AML-193 (cell line): ENCODE measurements at places on chromosomes 4 and X.

DNA sequence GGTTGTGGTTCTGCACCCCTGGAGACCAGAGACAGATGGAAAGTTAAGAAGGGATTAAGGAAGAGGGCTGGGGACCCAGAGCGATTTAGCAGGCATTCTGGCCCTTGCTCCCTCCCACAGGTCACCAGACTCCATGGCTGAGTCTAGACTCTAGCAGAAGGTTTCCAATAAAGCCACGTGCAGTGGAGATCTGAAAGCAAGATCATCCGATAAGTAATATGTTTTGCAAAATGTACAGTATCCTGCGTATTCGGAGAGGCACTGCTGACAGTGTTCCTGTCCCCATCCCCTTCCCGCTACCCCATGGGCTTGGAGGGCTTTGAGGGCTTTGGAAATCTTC, 531 bp upstream of the GPRIN3 start:
- DNase-seq = no peak

GRCh38 chr4:24643774-24644520, 59.6 kb upstream of the DHX15 start:
- no peak for DNase-seq

- no peak for DNase-seq
Measured at GRCh38 chr4:20590849-20591248, 109.4 kb upstream of the PACRGL start.

DNA sequence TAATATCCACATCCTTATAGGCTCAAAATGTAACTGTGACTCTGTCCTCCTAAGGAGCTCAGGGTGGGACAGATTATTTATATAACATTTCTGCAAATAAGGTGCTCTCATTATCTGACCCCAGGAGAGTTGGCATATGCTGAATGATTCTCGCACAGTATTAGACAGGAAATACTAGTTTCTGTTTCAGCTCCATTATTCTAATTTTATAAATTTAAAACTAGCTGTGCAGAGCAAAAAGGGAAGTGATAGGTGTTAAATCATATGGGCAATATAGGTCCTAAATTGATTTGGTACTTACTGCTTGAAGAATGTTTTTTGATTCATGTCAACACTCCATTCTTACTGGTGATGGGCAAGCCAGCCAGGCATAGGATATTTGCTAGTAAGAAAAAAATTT, 141.5 kb downstream of the GLRA2 start:
- DNase-seq = no peak

DNA sequence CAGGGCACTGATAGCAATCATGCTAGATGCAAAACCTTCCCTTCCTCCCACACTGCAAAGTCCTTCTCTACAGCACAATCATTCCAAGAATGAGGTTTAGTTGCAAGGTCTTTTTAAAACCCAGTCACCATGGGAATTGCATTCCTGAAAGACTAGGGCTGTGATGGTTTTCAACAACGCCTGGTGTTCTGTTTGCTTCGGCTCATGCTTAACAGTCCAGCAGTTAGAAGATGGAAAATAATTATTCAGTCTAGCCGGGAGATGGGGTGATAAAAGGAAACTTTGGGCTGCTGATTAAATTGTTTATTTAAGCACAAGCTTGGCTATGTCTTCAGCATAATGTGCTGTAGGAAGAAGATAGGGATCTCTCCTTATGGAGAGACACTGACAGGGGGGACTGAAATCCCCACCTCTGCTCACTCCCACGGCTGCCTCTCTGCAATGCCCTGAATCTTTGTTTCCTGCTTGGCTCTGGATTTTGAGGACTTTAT, 211.4 kb downstream of the MID1IP1 start:
- no peak for DNase-seq

DNA sequence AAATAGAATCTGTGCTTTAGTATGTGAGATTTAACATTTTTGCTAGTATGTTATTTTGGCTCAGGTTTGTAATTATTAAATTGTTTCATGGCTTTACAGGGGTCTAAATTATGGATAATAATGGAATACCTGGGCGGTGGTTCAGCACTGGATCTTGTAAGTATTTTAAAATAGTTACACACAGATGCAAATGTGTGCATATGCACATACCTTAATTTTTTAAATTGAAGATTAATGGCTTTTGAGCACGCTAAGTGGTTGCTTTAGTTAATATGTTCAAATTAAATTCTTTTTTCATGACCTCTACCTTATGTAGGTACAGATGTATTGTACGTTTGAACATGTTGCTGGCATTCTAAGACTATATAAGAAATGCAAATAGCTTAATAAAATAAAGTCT, 40.2 kb downstream of the STK26 start:
- DNase-seq = no peak

DNA sequence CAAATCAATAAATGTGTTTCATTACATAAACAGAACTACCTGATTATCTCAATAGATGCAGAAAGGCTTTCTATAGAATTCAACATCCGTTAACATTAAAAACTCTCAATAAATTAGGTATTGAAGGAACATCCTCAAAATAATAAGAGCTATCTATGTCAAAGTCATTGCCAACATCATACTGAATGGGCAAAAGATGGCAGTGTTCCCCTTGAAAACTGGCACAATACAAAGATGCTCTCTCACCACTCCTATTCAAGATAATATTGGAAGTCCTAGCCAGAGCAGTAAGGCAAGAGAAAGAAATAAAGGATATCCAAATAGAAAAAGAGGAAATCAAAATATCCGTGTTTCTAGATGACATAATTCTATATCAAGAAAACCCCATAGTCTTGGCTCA, 466.4 kb downstream of the MAGEE1 start:
- no peak for DNase-seq

- DNase-seq = no peak
Measured at GRCh38 chrX:413322-414201, 26.9 kb upstream of the PPP2R3B start.

GRCh38 chr4:126572264-126572663, 1060.5 kb upstream of the INTU start:
- DNase-seq = no peak

DNA sequence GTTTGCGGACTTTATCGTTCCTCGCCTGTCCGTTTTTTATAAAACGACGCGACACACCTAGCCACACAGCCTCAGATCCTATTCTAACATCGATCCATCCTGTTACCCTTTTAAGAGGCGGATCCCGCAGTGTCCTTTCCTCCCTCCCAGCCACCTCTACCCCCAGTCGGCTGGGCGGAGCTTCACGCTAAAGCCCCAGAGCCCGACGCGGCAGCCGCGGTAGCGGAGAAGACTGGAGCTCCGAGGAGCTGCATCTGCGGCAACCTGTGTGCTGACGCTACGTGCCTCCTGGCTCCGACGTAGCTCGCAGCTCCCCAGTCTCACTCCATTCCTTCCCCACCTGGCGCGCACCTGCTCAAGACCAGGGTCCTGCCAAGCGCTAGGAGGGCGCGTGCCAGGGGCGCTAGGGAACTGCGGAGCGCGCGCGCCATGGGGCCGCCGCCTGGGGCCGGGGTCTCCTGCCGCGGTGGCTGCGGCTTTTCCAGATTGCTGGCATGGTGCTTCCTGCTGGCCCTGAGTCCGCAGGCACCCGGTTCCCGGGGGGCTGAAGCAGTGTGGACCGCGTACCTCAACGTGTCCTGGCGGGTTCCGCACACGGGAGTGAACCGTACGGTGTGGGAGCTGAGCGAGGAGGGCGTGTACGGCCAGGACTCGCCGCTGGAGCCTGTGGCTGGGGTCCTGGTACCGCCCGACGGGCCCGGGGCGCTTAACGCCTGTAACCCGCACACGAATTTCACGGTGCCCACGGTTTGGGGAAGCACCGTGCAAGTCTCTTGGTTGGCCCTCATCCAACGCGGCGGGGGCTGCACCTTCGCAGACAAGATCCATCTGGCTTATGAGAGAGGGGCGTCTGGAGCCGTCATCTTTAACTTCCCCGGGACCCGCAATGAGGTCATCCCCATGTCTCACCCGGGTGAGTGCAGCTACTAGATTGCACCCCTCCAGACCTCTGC, at the start of gene RNF128:
RNF128 (plus strand) TSS at position 217 of the 953 bp plus-strand sequence; CDS start at position 430, 213 bp downstream.
- no peak for DNase-seq

- no peak for DNase-seq
Measured at GRCh38 chr4:125582302-125582701, 267.5 kb downstream of the FAT4 start.

GRCh38 chr4:159171287-159171686, 68.4 kb downstream of the RAPGEF2 start:
- no peak for DNase-seq

- peak; percentile 59 for DNase-seq
Measured at GRCh38 chr4:95129821-95130311, 372.1 kb downstream of the BMPR1B start.

DNA sequence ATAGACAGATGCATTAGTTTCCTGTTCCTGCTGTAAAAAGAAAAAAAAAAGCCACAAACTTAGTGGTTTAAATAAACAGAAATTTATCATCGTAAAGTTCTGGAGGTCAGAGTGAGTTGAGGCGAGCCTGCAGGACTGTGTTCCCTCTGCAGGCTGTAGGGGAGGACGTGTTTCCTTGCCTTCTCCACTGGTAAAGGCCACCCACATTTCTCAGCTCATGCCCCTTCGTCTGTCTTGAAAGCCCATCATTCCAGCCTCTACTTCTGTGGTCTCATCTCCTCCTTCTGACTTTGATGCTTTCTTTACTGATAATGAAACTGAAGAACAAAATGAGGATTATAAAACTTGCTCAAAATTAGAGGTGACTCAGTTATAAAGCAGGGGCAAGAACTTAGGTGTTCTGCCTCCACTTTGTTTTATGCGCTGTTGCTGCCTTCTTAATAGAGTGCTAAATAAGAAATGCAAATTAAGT, 143.0 kb downstream of the STIM2 start:
- DNase-seq = no peak

DNA sequence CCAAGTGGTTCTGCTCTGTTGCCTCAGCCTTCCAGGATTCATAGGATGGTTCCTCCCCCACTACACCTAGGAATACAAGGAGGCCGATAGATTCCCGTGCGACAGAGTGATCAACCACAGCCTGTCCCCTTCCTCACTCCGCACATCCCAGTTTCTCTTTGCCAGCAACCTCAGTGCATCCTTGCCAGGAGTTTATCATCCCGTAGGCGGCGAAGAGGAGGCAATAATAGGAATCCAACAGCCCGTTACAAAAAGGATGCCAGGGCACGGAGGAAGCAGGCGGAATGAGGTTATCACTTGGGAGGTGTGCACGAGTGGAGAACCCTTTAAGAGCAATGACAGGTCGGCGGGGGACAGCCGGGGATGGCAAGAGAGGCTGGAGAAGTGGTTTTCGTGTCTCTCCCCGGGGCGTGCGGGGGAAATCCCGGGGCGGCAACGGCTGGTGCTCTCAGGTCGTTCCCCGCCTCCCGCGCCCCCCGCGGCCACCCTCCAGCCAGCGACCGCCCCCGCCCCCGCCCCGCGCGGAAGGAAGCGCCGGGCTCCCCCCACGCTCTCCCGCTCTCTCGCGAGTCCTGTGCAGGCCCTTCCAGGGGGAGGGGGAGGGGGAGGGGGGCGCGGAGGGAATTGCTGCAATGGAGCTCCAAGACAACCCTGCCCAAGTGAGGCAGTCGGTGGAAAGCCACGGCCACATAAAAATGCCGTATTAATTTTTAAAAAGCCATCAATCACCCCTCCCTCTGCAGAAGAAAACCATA, 1.6 kb downstream of the PPP3CA start:
- peak; percentile 60 for DNase-seq

GRCh38 chrX:131783555-131784308, 239.4 kb upstream of the STK26 start:
- peak; percentile 4 for DNase-seq

DNA sequence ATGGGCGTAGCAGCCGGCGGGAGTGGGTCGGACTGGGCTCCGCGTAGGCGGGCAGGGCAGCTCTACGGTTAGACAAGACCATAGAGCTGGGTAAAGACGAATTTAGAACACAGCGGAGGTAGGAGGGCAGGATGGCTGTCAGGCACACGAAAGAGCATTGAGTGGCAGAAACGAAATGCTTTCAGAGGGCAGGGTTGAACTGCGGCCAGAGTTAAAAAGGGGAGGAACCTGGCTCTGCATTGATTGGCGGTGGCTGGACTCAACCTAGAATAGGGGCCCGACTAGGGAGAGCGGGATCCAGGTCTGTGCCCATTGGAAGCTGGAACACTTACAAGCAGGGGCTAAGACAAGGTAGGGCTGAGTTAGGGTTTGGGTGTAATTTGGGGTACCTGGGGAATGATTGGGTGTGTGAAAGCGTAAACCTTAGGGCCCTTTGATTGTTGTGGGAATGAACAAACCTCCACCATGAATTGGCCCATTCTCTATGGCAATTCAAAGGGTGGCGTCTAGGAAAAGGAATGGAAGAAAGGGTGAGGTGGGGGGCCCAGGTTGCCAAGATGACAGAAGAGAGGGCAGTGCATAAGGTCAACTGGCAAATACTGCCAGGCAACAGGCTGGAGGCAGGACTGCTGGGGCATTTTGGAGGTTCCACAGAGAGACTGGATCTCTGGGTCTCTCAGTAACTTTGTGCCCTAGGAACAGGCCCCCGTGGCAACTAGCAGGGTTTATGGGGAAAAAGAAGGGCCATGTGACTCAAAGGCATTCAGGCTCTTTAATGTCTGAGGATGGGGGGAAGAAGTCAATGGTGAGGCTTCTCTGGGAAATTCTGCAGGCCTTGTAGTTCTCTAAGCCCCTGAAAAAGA, 911 bp upstream of the ELK1 start:
- no peak for DNase-seq

- DNase-seq = no peak
Measured at GRCh38 chr4:141730805-141731204, 94.4 kb downstream of the IL15 start.

DNA sequence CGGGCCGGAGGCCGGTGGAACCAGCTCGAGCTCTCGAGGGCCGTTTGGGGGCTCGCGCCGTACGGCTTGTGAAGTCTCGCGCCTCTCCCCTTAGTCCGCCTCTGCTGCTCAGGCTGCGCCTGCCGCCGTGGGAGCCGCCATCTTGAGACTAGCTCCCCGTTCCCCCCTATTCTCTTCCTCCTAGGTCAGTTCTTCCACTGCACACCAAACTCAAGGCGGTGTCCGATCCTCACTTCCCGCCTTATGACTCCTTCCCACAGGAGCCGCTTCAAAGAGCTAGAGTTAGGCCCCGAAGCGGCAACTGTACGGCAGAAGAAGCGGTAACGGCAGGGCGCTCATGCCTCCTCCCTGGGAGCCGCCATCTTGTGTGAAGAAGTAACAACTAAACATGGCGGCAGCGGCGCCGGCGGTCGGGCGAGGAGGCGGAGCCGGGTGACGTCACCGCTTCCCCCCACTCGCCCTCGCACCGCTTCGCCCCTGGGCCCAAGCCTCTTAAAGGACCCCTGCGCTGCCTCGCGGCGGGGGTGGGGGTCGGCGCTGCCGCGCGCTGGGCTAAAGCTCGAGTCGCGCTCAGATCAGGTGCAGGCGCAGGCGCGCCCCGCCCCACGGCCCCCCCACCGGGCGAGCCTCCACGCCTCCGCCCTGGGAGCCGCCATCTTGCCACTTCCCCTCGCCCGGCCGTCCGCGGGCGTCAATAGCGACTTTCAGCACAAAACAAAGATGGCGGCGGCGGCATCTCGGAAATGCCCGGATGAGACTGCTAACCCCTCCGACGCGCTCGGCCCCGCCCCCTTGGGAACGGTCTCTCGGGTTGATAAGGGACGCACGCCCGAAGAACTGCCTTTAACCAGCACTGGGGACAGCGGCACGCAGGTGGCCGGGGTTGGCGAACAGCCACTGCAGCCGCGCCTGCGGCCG, at the start of gene HCFC1:
HCFC1 (minus strand) TSS at position 369 of the 918 bp plus-strand sequence. CDS start 978 bp downstream, outside the sequence.
- DNase-seq = peak; percentile 53

GRCh38 chr4:23878246-23878891, 11.5 kb downstream of the PPARGC1A start:
- DNase-seq = no peak
